ENCODE measurements at places on chromosomes 6 and 20.

- DNase-seq = no peak
Observed at GRCh38 chr20:2801286-2801728, 880 bp upstream of the CPXM1 start.

GRCh38 chr6:105859457-105859856 is 226.7 kb upstream of the PRDM1 start:
- no peak for DNase-seq

- no peak for DNase-seq
Observed at GRCh38 chr6:83633609-83634008, 75.3 kb downstream of the SNAP91 start.

GRCh38 chr6:135782546-135782945 is 69.0 kb upstream of the PDE7B start:
- no peak for DNase-seq

DNA sequence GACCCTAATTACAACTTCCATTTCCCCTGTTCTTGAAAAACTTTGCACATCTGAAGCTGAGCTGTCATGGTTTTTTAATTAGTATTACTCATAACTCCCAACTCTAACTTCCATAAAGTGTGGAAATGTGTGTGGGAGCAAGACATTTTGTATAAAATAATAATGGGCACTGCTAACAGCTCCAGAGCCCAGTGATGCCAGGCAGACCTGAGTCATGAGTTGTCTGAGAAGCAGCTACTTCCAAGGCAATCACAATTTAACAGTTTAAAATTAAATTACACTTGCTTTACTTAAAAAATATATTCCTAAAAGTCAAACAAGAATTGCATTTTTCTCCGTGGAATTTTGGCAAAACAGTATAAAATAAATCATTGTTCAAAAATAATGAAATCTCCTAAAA is 6.4 kb downstream of the SLC2A12 start:
- no peak for DNase-seq

DNA sequence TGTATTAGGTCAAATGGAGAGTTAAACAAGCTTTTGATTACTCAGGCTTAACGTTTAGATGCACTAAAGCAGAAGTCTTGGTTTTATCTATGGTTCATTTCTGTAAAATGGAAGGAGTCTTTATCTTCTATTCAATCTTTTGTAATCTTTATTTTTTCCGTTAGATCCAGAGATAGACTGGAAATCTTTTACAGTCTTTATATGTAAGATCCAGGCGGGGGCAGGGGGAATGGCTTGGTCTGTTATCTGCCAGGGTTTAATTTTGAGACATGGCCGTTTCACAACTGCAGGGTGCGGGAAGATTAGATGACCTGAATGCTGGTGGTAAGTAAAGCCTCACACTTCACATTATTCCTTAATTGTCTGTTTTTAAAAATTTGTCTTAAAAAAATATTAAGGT is 3.7 kb downstream of the AKAP12 start:
- no peak for DNase-seq

DNA sequence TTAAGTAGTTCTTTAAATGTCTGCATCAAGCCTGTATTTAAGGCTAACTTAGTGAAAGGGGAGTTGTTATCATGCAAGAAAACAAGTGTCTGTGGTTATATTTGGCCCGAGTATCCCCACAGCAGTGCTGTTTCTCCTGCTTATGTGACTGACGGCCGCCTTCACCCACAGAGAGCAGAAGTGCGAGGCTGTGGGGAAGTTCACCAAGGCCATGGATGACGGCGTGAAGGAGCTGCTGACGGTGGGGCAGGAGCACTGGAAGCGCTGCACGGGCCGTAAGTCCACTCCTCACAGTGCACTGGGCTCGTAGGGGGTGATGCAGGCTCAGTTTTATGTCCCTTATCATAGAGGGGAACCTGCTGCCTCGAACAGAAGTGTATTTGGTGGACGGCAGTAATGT is 53.2 kb upstream of the SYNJ2 start:
- no peak for DNase-seq
